ENCODE measurements at places on chromosomes 3 and 15.

DNA sequence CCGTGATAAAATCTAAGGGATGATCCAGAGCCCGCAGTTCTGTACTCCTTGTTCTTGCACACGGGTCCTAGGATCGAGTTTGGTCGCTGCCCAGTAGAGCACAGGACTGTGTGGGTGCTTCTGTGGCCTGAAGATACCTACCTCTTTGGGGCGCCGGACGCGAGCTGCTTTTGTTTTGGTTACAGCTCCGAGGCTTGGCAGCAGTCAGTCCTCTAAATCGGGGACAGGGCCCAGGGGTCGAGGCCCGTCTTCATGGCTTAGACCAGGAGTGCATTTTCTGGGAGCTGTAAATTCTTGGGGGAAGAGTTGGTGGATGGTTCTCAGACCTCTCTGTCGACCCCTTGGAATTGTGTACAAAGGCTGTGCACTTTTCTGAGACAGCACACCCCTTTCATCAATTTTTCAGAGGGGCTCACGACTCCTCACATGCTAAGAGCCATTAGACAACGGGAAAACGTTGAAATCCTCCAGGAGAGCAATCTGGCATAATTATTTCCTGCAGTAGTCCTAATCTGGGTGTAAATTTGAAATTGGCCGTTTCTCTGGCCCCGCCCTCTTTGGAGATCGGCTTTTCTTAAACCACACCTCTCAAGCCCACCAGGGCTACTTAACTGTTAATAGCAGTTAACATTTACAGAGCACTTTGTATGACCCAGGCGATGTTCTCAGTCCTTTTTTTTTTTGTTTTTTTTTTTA is 928 bp downstream of the CEP97 start:
- H3K27me3 ChIP-seq = no peaks in the 10 kb centered on the region
- peaks cover 31% of the 10 kb centered on the region for H3K4me1 ChIP-seq
- DNase-seq = no peak

DNA sequence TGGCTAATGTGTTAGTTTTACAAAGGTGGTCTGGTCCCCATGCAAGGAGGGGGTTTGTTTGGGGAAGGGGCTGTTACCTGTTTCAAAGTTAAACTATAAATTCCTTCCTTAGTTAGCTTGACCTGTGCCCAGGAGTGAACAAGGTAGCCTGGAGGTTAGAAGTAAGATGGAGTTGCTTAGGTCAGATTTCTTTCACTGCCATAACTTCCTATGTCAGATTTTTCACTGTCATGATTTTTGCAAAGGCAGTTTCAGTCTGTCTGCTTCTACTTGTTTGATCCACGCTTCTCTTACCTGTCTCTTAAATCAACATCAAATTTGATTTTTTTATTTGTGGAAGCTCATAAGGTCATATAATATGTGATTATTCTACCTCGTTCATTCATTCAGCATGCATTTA is 28.6 kb downstream of the STARD9 start:
- H3K27me3 ChIP-seq = no peaks in the 10 kb centered on the region
- no peaks in the 10 kb centered on the region for H3K36me3 ChIP-seq
- peaks cover 11% of the 10 kb centered on the region for H3K4me1 ChIP-seq
- DNase-seq = no peak

DNA sequence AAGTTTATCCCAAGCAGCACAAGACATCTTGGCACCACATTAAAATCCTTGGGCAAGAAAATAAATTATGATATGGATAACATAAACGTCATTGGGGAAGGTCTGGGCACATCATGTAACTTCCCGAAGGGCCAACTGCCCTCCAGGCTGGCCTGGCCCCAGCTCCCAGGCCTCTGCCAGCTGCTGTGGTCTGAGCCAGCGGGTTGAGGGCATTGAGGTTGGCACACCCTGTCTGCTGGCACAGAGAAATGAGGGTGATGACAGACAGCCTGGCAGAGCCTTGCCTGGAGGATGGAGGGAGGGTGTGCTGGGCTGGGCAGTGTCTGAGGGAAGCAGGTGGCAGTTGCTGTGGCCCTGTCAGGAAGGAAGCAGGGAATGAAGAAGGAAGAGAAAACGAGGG is 3.3 kb upstream of the RBSN start:
- DNase-seq = no peak
- no peak overlapping the region for H3K4me3 ChIP-seq
- H3K27ac ChIP-seq = no peak overlapping the region
- H3K27me3 ChIP-seq = no peaks in the 10 kb centered on the region
- H3K36me3 ChIP-seq = no peaks in the 10 kb centered on the region

- peaks cover 74% of the 10 kb centered on the region for H3K4me1 ChIP-seq
- H3K27me3 ChIP-seq = no peaks in the 10 kb centered on the region
- no peak for DNase-seq
Measured at GRCh38 chr3:99899603-99900002, 81.9 kb downstream of the CMSS1 start.

DNA sequence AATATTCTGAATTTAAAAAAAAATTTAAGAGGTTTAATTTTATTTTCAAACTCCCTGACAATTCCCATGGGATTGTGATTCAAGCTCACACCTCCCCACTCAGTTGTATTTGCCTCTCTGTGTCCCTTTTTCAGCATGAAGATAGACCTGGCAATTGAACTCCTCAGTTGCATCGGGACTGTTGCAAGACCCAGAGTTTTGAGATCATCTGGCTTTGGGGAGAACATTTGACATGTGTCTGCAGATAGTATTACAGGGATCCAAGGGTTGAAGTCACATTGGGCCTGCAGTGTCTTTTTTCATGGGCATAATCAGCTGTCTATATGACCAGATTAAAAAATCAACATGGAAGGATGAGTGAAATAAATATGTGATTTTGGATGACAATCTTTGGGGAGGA is 91.1 kb upstream of the EOMES start:
- no peaks in the 10 kb centered on the region for H3K4me1 ChIP-seq
- DNase-seq = no peak
- H3K27me3 ChIP-seq = no peaks in the 10 kb centered on the region
- no peak overlapping the region for H3K4me3 ChIP-seq
- no peak overlapping the region for H3K27ac ChIP-seq

- DNase-seq = no peak
- H3K4me1 ChIP-seq = no peaks in the 10 kb centered on the region
- no peak overlapping the region for H3K27ac ChIP-seq
- H3K27me3 ChIP-seq = no peaks in the 10 kb centered on the region
- no peak overlapping the region for H3K4me3 ChIP-seq
Measured at GRCh38 chr15:54119051-54119450, 140.8 kb downstream of the UNC13C start.

DNA sequence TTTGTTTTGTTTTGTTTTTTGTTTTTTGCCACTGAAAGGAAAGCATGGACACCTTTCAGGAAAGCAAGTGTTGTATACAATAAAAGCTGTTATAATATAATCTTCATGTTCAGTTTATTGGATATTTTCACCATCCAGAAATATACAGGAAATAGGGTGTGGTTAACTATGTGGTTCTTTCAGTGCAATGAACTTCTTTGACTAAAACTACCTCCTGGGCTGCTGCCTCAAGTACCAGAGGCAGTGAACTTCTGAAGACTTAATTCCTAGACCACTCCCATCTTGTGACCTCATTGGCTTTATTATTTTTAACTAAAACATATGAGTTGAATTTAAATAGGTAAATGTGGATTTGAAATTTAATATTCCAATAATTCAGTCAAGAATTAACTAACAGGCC is 27.1 kb upstream of the TBL1XR1 start:
- no peak overlapping the region for H3K27ac ChIP-seq
- no peak overlapping the region for H3K4me3 ChIP-seq
- H3K36me3 ChIP-seq = no peaks in the 10 kb centered on the region
- DNase-seq = no peak
- H3K4me1 ChIP-seq = peaks cover 21% of the 10 kb centered on the region

DNA sequence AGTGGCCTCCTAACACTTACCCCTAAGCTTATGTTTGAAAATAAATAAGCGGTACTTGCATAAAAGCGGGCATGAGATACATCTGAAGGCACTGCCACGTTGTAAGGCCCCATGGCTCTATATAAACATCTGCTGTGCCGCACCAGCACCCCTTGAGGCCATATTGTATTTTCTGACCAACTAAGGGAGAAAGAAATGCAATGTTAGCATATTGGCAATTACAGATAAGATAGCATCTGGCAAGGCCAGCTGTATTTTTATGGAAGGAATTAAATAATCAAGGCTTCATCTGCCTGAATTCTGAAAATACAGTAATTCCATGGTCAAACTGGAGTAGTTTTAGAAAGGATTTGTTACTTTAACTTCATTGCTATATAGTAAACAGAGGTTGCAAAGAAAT is 28.7 kb downstream of the TMEM39A start:
- H3K27ac ChIP-seq = no peak overlapping the region
- H3K27me3 ChIP-seq = no peaks in the 10 kb centered on the region
- H3K4me1 ChIP-seq = no peaks in the 10 kb centered on the region
- peaks cover 22% of the 10 kb centered on the region for H3K36me3 ChIP-seq
- DNase-seq = no peak

- no peaks in the 10 kb centered on the region for H3K4me1 ChIP-seq
- H3K27ac ChIP-seq = no peak overlapping the region
- H3K27me3 ChIP-seq = peaks cover 5% of the 10 kb centered on the region
- no peak for DNase-seq
- H3K36me3 ChIP-seq = no peaks in the 10 kb centered on the region
Measured at GRCh38 chr3:158911586-158911985, 109.7 kb downstream of the MFSD1 start.

DNA sequence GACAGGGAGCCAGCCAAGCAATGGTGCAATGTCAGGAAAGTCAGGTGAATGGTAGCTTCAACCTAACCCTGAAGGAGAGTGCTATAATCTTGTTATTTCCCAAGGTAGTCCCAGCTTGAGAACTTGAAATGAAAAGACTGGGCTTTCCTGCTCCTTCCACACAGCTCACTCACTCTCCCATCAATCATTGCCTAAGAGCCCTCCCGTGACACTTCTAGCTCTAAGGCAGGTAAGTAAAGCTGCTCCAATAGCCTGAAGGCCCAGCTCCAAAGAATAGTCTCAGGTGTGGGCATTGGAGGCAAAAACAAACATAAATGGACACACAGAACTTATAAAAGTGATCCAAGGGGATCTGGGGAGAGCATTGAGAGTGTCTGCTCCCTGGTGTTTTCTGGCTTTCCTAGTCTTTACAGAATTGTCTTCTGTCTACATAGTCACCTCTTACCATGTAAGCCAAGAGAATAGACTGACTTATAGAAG is 63.1 kb upstream of the TBC1D5 start:
- H3K36me3 ChIP-seq = no peaks in the 10 kb centered on the region
- no peaks in the 10 kb centered on the region for H3K4me1 ChIP-seq
- H3K27me3 ChIP-seq = no peaks in the 10 kb centered on the region
- no peak overlapping the region for H3K4me3 ChIP-seq
- H3K27ac ChIP-seq = no peak overlapping the region
- no peak for DNase-seq

GRCh38 chr3:40240921-40241320 is 68.6 kb upstream of the EIF1B start:
- no peaks in the 10 kb centered on the region for H3K36me3 ChIP-seq
- no peak overlapping the region for H3K4me3 ChIP-seq
- no peaks in the 10 kb centered on the region for H3K27me3 ChIP-seq
- no peak overlapping the region for H3K27ac ChIP-seq

GRCh38 chr3:101072300-101072699 is 79.1 kb upstream of the ABI3BP start:
- no peak overlapping the region for H3K27ac ChIP-seq
- H3K36me3 ChIP-seq = no peaks in the 10 kb centered on the region
- no peak overlapping the region for H3K4me3 ChIP-seq
- DNase-seq = no peak

- DNase-seq = no peak
- no peaks in the 10 kb centered on the region for H3K27me3 ChIP-seq
- no peak overlapping the region for H3K4me3 ChIP-seq
- no peaks in the 10 kb centered on the region for H3K36me3 ChIP-seq
- no peaks in the 10 kb centered on the region for H3K4me1 ChIP-seq
- no peak overlapping the region for H3K27ac ChIP-seq
Measured at GRCh38 chr3:88131695-88132094, 18.1 kb upstream of the C3orf38 start.

DNA sequence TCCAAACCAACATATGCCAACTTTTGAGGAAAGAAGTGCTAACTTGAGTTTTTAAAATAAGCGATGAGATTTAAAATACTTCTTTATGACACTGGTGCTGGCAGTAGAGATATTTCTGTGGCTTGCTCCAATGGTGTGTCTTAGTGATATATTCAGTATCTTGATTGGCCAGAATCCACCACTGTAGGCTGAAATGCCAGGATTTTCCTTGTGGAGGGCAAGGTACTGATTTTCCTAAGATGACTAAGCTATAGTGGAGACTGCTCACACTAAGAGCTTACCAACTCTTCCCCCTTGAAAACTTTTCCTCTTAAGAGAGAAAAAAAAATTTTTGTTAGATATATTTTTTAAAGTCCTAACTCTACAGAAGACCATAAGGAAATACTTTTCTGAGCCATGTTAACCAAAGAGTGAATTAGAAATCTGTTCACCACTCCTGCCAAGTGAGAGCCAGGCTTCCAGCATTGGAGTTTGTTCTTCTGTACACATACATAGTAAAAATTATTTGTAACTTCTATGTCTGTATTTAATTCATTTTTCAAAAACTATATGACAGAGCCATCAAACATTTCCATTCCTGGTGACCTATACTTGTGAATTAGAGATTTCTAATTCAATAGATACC is 109.1 kb downstream of the PPP2R3A start:
- H3K27ac ChIP-seq = no peak overlapping the region
- no peaks in the 10 kb centered on the region for H3K36me3 ChIP-seq
- no peaks in the 10 kb centered on the region for H3K27me3 ChIP-seq
- no peak overlapping the region for H3K4me3 ChIP-seq

DNA sequence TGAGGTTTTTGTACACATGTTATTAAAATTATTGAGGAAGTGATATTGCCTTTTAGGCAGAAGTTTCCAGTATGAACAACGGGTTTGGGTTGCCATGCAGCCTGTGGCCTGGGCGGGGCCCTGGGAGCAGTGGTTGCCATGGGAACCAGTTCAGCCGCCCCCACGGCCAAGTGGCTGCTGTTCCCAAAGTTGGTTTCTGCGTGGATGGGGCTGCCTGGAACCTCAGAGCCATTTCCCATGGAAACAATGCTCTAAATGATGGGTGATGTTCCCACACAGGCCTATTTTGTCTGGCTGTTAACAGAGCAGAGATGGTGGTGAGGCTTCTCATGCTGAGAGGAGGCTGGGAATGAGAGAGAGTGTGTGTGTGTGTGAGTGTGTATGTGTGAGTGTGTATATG is 19.5 kb downstream of the MRAS start:
- no peak for DNase-seq
- peaks cover under 1% of the 10 kb centered on the region for H3K4me1 ChIP-seq
- no peaks in the 10 kb centered on the region for H3K36me3 ChIP-seq
- H3K27me3 ChIP-seq = no peaks in the 10 kb centered on the region

DNA sequence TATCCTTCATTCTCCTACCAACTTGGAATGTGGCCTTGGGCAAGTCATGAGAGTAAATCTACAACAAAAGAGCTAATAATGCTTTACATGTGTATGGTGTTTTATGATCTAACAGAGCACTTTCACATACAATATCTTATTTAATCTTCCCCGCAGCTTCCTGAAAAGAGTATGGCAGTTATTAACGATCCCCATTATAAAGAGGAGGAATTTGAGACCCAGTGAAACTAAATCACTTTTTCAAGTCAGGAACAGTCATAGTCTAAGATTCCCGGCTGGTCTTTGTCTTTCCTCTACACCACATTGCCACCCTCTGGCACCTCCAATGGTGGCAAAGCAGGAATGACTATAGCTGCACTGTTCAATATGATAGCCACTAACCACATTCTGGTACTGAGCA is 69.7 kb upstream of the CMSS1 start:
- H3K27ac ChIP-seq = no peak overlapping the region
- H3K36me3 ChIP-seq = no peaks in the 10 kb centered on the region
- DNase-seq = no peak
- no peak overlapping the region for H3K4me3 ChIP-seq
- no peaks in the 10 kb centered on the region for H3K27me3 ChIP-seq

Data from HepG2 (cell line).